DMS79 treated with DMSO at 0.1 percent for 48 hours (cell line): ENCODE measurements at places on chromosomes 5 and 9.

DNA sequence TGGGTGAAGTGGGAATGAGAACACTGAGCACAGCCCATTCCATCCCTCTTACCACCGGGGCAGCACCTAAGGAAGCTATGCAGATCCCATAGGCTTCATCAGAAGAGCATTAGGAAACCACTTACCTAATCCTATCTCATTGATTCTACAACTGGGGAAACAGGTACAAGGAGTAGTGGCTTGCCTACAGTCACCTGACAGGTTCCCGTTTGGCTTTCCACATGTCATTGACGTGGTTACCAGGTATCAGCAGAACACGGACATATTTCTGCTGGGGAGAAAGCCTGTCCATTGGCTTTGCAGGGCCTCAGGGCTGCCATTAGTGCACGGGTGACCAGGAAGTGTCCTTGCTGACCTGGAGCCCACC, 11.3 kb downstream of the AFAP1L1 start:
- DNase-seq, result no peak

DNA sequence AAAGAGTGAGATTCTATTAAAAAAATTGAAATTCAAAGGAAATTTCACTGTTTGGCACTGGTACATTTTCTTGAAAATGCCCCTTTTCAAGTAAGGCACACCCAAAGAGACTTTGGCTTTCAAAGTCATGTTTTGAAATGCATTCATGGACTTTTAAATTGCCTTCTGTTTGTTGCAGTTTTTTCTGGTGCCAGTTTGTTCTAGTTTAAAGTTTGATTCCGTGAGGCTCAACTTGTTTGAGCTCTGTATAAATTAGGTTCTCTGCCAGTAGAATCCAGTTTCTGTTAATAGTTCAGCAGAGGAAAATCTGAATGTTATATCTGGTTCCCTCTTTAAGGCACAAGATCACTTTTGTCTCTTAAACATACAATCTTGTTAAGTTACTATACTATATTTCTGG, 16.4 kb downstream of the ATP6V0E1 start:
- no peak for DNase-seq

DNA sequence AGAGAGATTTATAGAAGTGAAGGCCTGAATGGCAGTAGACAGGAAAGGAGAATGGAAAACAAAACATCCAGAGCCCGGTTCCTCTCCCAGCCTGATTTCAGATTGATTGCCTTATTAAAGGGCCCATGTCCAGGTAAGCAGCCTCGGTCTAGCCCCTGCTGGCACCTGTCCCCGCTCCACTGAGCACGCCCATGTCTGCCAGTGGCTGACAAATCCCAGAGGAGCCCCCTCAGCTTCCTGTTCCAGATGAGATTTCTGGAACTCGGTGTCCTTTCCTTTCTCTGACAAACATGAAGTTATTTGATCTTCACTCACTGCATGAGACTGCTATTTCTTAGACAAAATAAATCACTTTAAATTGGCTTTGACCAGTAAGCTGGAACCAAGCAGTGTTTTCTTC, 187.0 kb upstream of the ADCY2 start:
- DNase-seq, result peak; percentile 97

- DNase-seq, result no peak
Observed at GRCh38 chr9:102428305-102428704, 566.8 kb upstream of the CYLC2 start.

GRCh38 chr5:171667341-171668096, 118.1 kb upstream of the SMIM23 start:
- DNase-seq, result no peak
